ENCODE measurements at places on chromosomes 11 and 22.

GRCh38 chr22:42901790-42902508 is 44.9 kb upstream of the ARFGAP3 start:
- DNase-seq: no peak

GRCh38 chr11:114262681-114263512 is 33.3 kb upstream of the NNMT start:
- DNase-seq: peak; percentile 20

DNA sequence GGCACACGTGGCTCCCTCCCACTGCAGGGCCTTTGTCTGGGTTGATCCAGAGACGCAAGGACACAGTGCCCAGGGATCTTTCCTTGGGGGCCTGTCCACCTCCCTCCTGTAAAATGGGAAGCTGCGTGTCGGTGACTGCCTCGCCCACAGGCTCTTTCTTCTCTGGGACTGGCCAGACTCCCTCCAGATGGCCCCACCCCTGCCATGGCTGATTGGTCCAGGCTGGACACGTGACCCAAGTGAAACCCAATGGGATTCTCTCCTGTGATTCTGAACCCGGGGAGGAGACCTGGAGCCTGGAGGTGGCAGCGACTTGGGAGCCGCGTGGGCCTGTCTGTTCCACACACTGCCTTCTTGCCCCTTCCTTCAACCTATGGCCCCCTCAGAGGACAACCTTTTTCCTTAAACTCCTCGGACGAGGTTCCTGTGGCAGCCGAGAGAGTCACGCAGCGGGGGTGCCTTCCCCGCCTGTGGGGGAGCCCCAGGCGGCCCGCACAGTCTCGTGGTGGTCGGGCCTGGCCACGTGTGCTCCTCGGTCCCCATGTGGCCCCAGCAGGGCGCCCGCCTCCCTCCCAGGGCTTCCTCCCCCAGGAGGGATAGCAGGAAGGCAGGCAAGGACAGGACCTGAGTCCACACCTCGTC is 12.4 kb upstream of the MPPED1 start:
- no peak for DNase-seq

DNA sequence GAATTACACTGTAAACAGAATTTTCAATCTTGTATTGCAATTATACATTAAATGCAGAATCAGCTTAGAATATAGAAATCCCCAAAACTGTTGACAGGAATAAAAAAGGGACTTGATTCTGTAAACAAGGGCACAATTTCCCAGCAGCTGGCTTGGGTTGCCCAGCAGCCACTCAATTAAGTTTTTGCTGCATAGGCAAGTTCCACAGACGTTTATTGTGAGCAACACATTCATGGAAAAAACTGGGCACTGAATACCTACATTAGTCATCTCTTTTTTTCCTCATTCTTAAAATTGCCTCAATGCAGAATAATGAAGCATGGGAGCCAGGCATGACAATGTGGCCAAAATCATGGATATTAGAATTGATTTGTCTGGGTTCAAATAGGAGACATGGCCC is 421.8 kb upstream of the ANO5 start:
- DNase-seq: no peak

GRCh38 chr11:61945191-61945590 is 5.0 kb upstream of the BEST1 start:
- no peak for DNase-seq

GRCh38 chr11:1878137-1879031 is 13.3 kb downstream of the PRR33 start:
- no peak for DNase-seq

DNA sequence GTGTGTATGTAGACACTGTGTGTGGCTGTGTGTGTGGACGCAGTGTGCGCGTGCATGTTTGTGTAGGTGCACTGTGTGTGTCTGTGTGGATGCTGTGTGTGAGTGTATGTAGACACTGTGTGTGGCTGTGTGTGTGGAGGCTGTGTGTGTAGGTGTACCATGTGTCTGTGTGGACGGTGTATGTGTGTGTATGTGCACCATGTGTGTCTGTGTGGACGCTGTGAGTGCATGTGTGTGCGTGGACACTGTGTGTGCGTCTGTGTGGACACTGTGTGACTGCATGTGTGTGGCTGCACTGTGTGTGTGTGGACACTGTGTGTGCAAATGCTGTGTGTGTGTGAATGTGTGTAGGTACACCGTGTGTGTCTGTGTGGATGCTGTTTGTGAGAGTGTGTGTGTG is 10.3 kb downstream of the TRPM5 start:
- no peak for DNase-seq

GRCh38 chr11:120335556-120335907 is 681 bp upstream of the ARHGEF12 start:
- no peak for DNase-seq

DNA sequence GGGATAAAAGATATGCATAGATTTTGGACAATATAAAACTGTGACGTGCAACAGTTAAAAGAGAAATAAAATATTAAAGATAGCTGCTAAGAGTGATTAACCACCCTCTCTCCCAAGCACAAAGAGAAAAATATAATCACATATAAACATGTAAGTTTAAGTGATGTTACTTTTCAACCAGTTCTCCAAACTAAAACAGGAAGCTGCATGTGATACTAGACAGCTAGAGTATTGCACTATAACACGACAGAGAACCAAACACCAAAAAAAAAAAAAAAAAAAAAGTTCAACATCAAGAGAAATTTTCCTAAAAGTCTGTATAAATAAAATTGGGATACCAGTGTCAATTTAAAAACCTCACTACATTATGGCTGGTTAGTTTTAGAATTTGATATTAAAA is 79.1 kb downstream of the PICALM start:
- no peak for DNase-seq

GRCh38 chr11:118924591-118925585 is 838 bp downstream of the BCL9L start:
- no peak for DNase-seq

GRCh38 chr11:2520736-2521035 is 75.9 kb downstream of the KCNQ1 start:
- DNase-seq: no peak

GRCh38 chr22:40310768-40311120 is 35.6 kb upstream of the ADSL start:
- DNase-seq: no peak

DNA sequence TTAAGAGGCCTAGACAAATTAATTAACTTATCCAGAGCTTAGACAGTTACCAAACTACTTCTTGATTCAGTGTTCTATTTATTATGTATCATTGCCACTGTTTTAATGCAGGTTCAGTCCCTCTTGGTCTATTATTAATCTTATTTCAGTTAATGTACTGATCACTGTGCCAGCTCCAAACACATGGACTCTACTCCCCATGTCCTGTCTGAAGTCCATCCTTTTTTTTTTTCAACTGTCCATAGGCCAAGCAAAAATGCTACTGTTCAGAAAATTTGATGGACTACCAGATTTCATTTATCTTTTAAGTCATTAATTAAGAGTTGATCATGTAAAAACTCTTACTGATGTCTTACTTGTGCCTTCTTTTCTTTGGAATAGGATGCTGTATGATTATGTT is 11.9 kb downstream of the POLD3 start:
- no peak for DNase-seq

DNA sequence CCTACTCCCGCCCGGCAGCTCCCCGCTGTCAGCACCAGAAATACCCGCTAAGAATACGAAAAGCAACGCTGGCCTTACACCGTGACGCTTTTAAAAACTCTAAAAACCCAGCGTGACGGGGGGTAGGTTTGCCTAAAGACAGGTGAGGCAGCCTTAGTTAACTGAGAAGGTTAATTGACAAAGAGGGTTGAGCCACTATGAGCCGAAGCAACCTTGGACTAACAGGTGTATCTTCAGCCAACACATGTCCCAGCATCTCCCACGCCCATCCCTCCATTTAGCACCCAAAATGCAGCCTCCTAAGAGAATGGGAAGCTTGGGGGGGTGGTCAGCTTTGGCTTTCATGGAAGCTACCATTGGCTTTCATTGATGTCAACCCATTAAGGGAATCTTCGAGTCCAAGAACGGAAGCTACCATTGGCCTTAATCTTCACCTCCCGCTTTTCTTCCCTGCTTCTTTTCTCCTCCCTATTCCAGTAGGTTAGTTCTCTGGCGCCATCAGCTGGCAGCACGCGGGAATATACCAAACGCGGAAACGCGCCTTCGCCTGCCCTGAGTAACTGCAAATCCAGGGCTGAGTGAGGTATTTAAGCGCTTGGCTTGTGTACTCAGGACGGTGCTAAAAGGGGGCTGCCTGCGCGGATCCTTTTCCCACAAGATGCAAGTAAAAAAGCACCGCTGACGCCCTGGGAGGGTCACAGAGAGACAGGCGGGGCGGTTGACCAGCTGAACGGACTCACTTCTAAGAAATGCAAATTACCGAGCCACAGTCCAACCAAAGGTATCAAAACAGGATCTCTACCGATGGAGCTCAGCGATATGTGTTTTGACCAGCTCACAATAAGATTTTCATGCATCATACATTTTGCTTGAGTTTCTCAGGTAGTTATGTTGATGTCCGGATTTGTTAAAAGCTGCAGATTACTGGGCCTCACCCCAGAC is 38.5 kb upstream of the GLYATL1 start:
- peak; percentile 94 for DNase-seq

DNA sequence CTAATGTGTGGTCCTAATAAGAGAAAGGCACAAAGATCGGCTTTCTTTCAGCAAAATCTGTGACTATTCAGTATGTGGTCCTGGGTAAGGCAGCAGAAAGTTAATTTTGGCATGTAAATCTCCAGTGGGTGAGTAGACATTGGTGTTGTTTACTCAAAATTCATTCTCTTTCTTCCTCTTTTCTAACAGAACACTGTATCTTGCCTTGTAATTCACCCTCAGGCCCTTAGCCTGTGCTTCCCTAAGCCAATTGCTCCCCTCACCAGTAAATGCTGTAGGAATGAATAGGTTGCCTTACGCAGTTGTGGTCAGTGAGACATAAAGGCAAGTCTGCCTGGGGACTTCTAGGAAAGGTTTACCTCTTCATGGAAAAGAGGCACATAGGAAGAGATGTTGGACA is 49.9 kb upstream of the PDE3B start:
- no peak for DNase-seq

GRCh38 chr11:65833297-65834030 is at the start of gene SNX32:
Gene SNX32 (plus strand): TSS chr11:65833963. CDS start chr11:65834066, 103 bp downstream.
- peak; percentile 76 for DNase-seq

DNA sequence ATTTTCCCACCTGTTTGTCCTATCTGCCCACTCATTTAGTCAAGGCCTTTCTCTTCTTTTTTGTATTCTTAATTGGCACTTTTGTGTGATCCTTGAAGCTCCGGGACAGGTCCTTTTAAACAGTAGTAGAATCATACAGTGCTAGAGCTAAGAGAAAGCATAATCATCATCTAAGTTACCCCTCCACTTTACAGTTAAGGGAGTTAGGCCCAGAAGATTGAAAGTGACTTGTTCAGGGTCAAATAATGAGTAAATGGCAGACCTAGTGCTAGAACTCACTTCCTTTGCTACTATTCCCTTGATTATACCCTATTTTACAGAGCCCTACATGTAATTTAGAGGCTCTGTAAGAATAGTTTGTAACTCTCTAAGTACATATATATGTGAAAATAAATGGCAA is 2.5 kb downstream of the USP47 start:
- DNase-seq: no peak

- DNase-seq: no peak
These were observed 7.4 kb upstream of the IFITM3 start for GRCh38 chr11:328012-328411.

DNA sequence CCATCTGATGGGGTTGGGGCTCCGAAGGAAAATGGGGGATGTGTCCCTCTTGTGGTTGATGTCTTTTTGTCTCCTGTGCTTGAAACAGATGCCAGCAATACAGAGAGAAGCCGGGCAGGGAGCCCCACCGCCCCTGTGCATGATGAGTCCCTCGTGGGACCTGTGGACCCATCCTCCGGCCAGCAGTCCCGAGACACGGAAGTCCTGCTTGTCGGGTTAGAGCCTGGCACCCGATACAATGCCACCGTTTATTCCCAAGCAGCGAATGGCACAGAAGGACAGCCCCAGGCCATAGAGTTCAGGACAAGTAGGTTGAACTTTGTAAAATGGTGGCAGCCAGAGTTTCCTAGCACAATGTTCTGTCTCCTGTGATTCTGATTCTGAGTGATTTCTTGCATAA is 91.7 kb upstream of the OR4B1 start:
- DNase-seq: no peak

- no peak for DNase-seq
These were observed 363 bp downstream of the OR8A1 start for GRCh38 chr11:124570160-124570559.

GRCh38 chr22:33328789-33329296 is 270.7 kb upstream of the SYN3 start:
- no peak for DNase-seq

DNA sequence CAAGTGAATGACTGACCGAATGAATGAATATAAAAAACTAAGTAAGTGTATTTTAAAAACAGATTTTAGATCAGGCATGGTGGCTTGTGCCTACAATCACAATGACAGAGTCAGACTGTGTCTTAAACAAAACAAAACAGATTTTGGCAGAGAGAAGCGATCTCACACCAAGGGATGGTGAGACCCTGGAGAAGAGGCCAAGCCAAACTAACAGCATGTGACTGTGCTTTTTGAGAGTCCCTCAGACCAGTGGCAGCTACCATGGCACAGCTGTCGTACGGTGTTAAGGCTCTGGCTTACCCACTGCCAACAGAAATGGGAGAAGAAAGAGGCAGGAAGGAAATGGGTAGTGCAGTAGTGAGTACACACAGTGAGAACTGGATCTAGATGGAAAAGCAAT is 60.6 kb downstream of the SGSM3 start:
- no peak for DNase-seq

GRCh38 chr11:61061081-61061826 is 41.0 kb upstream of the CD5 start:
- DNase-seq: no peak

DNA sequence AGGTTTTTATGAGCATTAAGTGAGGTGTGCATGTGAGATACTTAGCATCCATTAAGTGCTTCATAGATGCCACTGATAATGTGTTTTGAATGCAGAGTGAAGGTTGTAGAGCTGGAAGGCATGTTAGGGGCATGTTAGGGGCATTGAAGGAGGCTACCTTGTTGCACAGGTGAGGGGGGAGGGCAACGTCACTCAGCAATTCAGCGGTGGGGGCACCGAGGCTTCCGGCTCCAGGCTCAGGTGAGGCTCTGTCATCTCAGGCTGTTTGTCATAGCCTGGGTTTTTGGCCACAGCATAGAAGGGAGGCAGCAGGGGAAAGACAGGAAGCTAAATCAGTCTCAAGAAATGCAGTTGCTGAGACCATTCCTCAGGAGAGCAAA is 299.0 kb downstream of the NTM start:
- no peak for DNase-seq

GRCh38 chr11:28417601-28418323 is 309.6 kb downstream of the METTL15 start:
- no peak for DNase-seq
